Lower lobe of right lung (tissue), 2 donors: ENCODE measurements at places on chromosomes 4 and X. TPM values are rescaled to one million over a fixed set of nuclear protein-coding genes. Genes with fewer than 3 reads are reported as not detected.

GRCh38 chrX:143788265-143788664 lies 67.7 kb upstream of the SPANXN2 start:
- no peaks in the 10 kb centered on the region for H3K27me3 ChIP-seq
- no peak overlapping the region for H3K27ac ChIP-seq
- no peaks in the 10 kb centered on the region for H3K36me3 ChIP-seq
- DNase-seq, result no peak
- no peaks in the 10 kb centered on the region for H3K4me1 ChIP-seq

DNA sequence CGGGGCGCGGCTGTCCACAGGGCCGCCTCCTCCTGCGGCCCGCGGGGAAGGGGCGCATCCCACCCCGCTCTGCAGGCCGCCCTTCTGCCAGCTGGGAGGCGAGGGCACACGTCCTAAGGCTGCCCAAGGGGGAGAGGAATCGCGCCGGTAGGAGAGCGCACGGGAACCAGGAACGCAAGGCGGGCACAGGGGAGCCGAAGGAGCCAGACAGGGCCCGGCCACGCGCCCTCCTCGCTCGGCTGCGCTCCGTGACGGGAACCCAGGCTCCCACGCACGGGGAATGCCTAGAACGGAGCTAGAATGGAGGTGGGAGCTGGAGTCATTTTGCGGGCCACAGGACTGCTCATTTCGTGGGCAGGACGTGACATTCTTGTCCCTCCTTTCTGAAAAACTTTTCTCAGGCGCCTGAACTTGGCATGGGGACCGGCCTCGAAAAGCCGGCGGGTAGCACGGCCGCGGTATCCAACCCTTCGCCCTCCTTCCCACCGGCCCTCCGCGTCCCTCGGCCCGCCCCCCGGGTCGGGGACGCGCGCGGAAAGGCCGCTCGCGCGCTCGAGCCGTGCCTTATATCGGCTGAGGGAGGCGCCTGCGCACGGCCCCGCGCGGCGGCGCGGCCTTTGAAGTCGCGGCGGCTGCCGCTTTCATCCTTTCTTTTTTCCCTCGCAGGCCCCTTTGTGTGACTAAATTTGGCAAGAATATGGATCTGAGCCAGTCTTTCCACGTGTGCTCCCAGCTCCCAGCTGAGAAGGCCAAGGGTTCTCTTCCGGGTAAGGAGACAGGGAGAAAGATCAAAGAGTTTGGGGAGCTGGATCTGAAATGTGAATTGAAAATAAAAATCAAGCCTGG lies 4.2 kb upstream of the LEF1 start:
- DNase-seq, result peak; percentile 53
- H3K4me3 ChIP-seq, result peak overlapping the region; percentile 67
- peaks cover 40% of the 10 kb centered on the region for H3K4me1 ChIP-seq
- H3K36me3 ChIP-seq, result no peaks in the 10 kb centered on the region

- H3K27ac ChIP-seq, result no peak overlapping the region
- DNase-seq, result no peak
- H3K27me3 ChIP-seq, result no peaks in the 10 kb centered on the region
- H3K36me3 ChIP-seq, result no peaks in the 10 kb centered on the region
- H3K4me1 ChIP-seq, result no peaks in the 10 kb centered on the region
Measured at GRCh38 chr4:48815483-48815882, 15.4 kb upstream of the OCIAD1 start.

- DNase-seq, result no peak
- peaks cover 8% of the 10 kb centered on the region for H3K4me1 ChIP-seq
- H3K27ac ChIP-seq, result no peak overlapping the region
- H3K4me3 ChIP-seq, result no peak overlapping the region
- H3K36me3 ChIP-seq, result no peaks in the 10 kb centered on the region
Measured at GRCh38 chr4:17236686-17237085, 275.2 kb downstream of the QDPR start.

DNA sequence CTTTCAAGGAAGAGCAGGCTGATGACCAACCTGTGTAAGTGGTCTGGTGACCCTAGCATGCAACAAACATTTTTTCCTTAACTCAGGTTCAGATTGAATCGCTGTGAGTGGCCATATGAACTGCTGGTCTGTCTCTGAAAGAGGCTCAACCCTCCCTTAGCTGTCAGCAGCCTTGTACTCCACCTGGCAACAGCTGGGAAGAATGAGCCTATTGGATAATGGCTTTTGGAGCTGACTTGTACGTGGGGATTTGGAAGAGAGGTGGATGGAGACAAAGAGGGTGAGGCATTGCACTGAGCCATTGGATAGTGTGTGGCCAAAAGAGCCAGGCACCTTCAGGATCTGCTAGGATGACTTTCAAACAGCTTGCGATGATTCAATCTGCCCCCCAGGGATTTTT lies 35.7 kb upstream of the BMP15 start:
- H3K27me3 ChIP-seq, result no peaks in the 10 kb centered on the region
- no peak overlapping the region for H3K4me3 ChIP-seq
- H3K27ac ChIP-seq, result no peak overlapping the region
- H3K36me3 ChIP-seq, result no peaks in the 10 kb centered on the region
- no peaks in the 10 kb centered on the region for H3K4me1 ChIP-seq

DNA sequence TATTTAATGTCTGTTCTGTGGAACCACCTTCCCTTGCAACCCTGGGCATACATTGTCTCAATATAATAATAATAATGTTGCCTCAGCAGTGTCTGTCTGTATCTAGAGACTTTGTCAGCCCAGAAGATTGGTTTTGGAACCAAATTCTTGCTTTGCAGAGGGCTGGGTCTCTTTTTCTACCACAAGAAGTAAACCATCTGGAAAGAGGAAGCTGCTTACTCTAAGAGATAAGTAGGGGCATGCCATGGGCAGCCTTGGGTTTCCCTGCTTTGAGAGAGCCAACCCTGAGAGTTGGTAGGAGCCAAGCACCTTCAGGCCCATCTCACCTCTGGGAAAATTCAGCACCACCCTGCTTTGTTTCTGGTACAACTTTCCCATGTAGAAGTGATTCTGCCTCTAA lies 27.0 kb downstream of the TMEM31 start:
- no peak overlapping the region for H3K4me3 ChIP-seq
- DNase-seq, result no peak
- no peaks in the 10 kb centered on the region for H3K4me1 ChIP-seq
- H3K27me3 ChIP-seq, result no peaks in the 10 kb centered on the region
- H3K27ac ChIP-seq, result no peak overlapping the region

GRCh38 chr4:90001023-90001422 lies 106.4 kb downstream of the MMRN1 start:
- H3K4me3 ChIP-seq, result no peak overlapping the region
- H3K4me1 ChIP-seq, result no peaks in the 10 kb centered on the region
- H3K36me3 ChIP-seq, result no peaks in the 10 kb centered on the region

DNA sequence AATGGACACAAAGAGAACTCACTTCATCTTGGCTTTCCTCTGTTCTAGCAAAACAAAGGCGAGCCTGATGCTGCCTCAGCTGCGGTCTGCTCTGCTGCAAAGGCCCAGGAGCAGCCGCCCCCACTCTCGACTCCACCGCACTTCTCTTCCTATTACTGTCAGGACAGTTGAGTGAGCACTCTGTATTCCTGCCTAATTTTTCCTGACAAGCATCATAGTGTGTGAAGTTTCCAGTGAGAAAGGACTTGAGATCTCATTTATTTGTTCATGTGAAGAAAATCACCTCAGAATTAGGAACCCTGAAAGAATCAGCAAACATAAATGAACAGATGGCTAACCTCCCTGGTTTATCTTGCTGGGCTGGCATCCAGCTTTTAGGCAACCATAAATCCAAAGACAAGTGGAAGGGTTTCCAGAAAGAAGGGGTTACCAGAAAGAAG lies 15.6 kb downstream of the SCARB2 start:
- H3K27me3 ChIP-seq, result no peaks in the 10 kb centered on the region
- peaks cover 95% of the 10 kb centered on the region for H3K4me1 ChIP-seq
- H3K27ac ChIP-seq, result peak overlapping the region; percentile 71
- peaks cover 26% of the 10 kb centered on the region for H3K36me3 ChIP-seq

DNA sequence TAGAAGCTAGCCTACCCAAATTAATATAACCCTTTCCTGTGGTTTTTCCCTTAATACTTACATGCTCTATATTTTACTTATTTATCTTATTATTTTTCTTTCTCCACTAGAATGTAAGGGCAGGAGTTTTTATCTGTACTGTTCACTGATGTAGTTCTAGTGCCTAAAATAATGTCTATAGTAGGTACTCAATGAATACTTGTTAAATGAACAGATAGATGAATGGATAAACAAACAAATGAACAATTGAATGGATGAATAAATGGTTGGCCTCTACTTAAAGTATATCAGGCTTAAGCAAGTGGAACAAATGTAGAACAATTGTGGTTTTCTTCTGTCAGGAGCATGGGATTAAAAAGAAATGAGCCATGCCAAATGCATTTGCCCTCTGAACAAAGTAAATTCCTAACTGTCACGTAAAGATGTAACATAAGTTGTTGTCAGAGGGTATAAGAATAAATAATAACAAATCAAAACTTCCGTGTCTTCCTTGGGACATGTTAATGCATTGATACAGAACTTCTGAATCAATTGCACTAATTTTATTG lies 54.1 kb downstream of the SYTL5 start:
- no peak overlapping the region for H3K4me3 ChIP-seq
- H3K4me1 ChIP-seq, result no peaks in the 10 kb centered on the region
- no peaks in the 10 kb centered on the region for H3K27me3 ChIP-seq
- H3K36me3 ChIP-seq, result no peaks in the 10 kb centered on the region
- DNase-seq, result no peak

- no peaks in the 10 kb centered on the region for H3K36me3 ChIP-seq
- H3K27ac ChIP-seq, result no peak overlapping the region
- H3K4me3 ChIP-seq, result no peak overlapping the region
- DNase-seq, result no peak
- no peaks in the 10 kb centered on the region for H3K4me1 ChIP-seq
Measured at GRCh38 chr4:123776267-123776666, 379.7 kb downstream of the SPRY1 start.

GRCh38 chr4:187618701-187619281 lies 376.8 kb upstream of the ZFP42 start:
- no peak overlapping the region for H3K27ac ChIP-seq
- no peaks in the 10 kb centered on the region for H3K27me3 ChIP-seq
- no peaks in the 10 kb centered on the region for H3K36me3 ChIP-seq
- no peak for DNase-seq
- H3K4me3 ChIP-seq, result no peak overlapping the region

- no peaks in the 10 kb centered on the region for H3K27me3 ChIP-seq
- H3K27ac ChIP-seq, result peak overlapping the region; percentile 53
- DNase-seq, result no peak
- H3K4me3 ChIP-seq, result no peak overlapping the region
- H3K36me3 ChIP-seq, result peaks cover 5% of the 10 kb centered on the region
Measured at GRCh38 chr4:151215295-151215694, 61.7 kb upstream of the PRSS48 start.

- no peak for DNase-seq
- no peaks in the 10 kb centered on the region for H3K27me3 ChIP-seq
- H3K36me3 ChIP-seq, result no peaks in the 10 kb centered on the region
Measured at GRCh38 chr4:178316211-178316610, 874.0 kb upstream of the AGA start.

DNA sequence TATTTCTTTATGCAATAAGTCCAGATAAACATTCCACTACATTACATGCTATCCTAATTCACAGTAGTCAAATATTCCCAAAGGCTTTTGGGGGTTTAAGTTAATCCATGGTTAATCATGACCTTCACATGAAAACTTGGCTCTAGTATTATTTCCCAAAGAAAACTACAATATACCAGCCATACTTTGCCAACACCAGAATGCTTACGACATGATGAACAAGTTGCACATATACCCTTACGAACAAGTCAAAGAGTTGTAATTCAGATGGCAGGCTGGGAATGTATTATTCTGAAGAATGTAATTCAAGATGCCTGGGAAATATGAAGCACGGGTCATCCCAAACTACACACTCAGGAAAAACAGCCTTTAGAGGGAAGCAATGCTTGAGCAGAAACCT lies 499.6 kb downstream of the PPARGC1A start:
- DNase-seq, result no peak
- H3K27ac ChIP-seq, result no peak overlapping the region
- no peaks in the 10 kb centered on the region for H3K4me1 ChIP-seq
- H3K4me3 ChIP-seq, result no peak overlapping the region
- H3K27me3 ChIP-seq, result no peaks in the 10 kb centered on the region

DNA sequence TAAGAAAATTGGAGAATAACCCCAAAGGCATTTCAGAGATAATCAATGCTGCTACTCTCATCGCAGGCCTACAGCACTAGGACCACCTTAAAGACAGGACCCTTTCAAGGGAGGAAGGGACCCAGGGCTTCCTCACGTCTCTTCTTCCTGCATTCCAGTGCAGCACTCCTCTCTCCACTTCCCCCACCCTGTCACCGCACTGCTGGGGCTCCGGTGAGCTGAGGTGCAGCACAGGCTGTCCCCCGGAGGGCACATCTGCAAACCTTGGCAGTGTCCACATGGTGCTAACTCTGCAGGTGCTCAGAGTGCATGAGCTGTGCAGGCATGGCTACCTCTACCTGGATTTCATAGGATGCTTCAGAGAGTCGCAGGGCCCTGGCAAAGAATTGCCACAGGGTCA lies 305.6 kb downstream of the DCHS2 start:
- H3K27me3 ChIP-seq, result no peaks in the 10 kb centered on the region
- no peaks in the 10 kb centered on the region for H3K4me1 ChIP-seq
- H3K4me3 ChIP-seq, result no peak overlapping the region
- H3K27ac ChIP-seq, result no peak overlapping the region

GRCh38 chr4:102080184-102080583 lies 265.1 kb downstream of the SLC39A8 start:
- H3K4me3 ChIP-seq, result no peak overlapping the region
- no peak for DNase-seq
- no peaks in the 10 kb centered on the region for H3K36me3 ChIP-seq
- H3K27ac ChIP-seq, result no peak overlapping the region

- H3K27ac ChIP-seq, result no peak overlapping the region
- H3K4me3 ChIP-seq, result no peak overlapping the region
Measured at GRCh38 chr4:38235354-38235753, 275.2 kb downstream of the PTTG2 start.

- DNase-seq, result peak; percentile 19
- peaks cover 11% of the 10 kb centered on the region for H3K4me1 ChIP-seq
- H3K27ac ChIP-seq, result no peak overlapping the region
- H3K36me3 ChIP-seq, result peaks cover 7% of the 10 kb centered on the region
- H3K4me3 ChIP-seq, result no peak overlapping the region
- peaks cover 22% of the 10 kb centered on the region for H3K27me3 ChIP-seq
Measured at GRCh38 chrX:332496-332860, 13.9 kb upstream of the GTPBP6 start.

DNA sequence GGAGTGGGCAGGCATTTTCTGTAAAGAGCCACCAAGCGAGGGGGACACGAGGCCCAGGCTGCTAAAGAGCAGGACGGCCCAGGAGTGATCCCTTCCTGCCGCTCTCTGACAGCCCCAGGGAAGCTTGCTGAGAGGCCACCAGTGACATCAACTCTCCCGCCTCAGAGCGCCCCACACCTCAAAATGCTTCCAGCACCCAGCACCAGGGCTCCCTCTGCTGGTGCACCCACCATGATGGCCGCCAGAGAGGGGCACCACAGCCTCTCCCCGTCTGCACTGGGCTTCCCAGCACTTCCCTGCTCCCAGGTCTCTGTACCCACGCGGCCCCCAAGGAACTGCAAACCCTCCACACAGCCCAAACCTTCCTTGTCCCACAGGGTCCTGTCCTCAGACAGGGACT lies 40.4 kb downstream of the GAK start:
- no peak overlapping the region for H3K27ac ChIP-seq
- no peak overlapping the region for H3K4me3 ChIP-seq
- no peak for DNase-seq
- no peaks in the 10 kb centered on the region for H3K27me3 ChIP-seq
- peaks cover 87% of the 10 kb centered on the region for H3K36me3 ChIP-seq

The VCX3B gene
- total RNA-seq, result not detected

The CCKAR gene
- not detected for total RNA-seq

The LRIT3 gene
- total RNA-seq, result 0.12 TPM

The UGT2A3 gene
- not detected for total RNA-seq

The CTAG2 gene
- not detected for total RNA-seq

The TEX11 gene
- not detected for total RNA-seq

The P2RY4 gene
- 0.38 TPM for total RNA-seq

The CFP gene
- total RNA-seq, result 24.8 TPM

The SPIN2A gene
- total RNA-seq, result 0.74 TPM

The TENM3 gene
- 1.9 TPM for total RNA-seq

The PCYT1B gene
- 1.2 TPM for total RNA-seq
